ENCODE measurements at places on chromosomes 7 and 10.

- no peak for DNase-seq
Measured at GRCh38 chr10:131726076-131726880, 174.5 kb upstream of the PPP2R2D start.

GRCh38 chr10:55628260-55628701 is 732.8 kb downstream of the ZWINT start:
- no peak for DNase-seq

DNA sequence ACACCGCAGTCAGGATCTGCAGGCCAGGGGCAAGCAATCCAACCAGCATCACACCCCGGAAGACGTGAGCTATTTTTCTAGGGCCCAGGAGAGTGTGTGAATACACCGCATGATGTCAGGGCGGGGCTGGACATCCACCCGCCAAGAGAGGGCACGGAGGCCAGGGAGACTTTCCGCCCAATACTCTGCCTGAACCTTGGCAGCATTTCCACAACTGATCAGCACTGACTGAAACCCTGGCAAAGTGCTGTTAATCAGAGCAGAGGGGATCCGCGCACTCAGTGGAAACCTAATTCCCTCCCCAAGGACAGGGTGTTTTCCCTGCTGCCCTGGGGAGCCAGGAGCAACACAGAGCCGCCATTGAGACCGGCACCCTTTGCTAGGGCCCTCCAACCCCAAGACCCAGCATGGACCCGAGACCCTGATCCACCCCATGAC is 8.2 kb downstream of the MAD1L1 start:
- no peak for DNase-seq

- no peak for DNase-seq
Measured at GRCh38 chr7:84950836-84951235, 236.0 kb downstream of the SEMA3D start.

DNA sequence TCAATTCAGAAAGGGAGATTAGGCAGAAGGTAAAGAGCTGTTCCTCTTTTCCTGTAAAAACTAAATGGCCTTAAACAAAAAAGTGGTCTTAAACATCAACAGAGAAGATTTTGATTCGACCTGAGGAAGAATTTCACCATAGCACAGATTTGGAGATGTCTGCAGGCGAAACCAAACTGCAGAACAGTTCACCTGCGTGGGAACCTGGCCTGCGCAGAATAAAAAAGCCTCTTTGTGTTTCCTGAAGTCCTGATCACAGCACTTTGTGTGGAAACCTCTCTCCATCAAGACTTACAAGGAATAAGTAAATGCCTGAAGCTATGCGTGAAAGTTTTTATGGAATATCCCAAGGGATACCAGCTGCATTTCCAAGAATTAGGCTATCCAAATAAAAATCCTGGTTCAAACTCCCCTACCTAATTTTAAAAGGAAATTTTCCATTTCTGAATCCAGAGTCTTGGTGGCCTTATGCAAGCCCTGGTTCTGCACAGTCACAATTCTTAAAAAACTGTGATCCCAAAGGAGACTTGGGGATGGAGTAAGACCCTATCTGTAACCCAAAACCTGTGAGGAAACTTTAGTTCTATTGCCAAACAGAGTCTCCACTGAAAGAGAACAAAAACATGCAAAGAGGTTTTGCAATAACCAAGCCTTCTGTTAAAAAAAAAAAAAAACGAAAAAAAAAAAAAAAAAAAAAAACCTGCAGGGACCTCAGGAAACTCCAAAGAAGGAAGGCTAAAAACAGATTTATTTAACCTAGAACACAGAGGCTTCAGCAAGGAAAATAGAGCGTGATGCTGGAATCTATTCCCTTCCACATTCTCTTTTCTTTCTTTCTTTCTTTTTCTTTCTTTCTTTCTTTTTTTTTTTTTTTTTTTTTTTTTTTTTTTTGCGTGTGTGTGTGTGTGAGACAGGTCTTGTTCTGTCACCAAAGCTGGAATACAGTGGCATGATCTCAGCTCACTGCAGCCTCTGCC is 10.4 kb downstream of the CALML3 start:
- DNase-seq = no peak

DNA sequence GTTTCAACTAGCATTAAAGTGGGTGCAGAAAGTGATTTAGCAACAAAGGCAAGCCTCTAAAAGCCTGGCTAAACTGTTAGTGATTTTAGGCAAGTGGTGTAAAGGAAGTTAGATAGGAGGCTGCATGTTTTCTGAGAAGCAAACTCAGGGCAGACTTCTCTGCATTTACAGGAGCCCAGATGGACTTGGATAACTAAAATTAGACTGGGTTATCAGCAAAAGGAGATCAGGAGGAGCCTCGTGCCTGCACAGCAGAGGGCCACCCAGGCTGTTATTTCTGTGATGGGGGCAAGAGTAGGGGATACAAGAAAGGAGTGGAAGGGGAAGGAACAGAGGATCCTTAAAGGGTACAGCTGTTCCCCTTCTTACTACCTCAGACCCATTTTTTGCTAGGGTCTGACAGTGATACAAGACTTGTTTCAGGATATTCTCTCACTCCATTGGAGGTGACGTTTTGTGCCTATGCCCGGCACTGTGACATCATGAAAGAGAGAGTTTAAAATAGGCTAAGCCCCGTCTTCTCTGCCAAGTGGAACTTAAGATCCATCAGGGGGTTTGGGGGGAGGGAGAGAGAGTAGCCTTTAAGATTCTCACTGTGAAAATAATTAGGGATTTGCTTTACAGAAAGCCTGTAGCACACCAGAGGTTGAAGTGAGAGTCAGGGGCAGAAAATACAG is 49.6 kb upstream of the PDCD4 start:
- DNase-seq = no peak

Data from RKO (cell line).